Ureter (tissue), 1 donor: ENCODE measurements at places on chromosomes 16 and 17. TPM values are rescaled to one million over a fixed set of nuclear protein-coding genes. Genes with fewer than 3 reads are reported as not detected.

GRCh38 chr16:66399031-66399430, 28.1 kb upstream of the BEAN1 start:
- no peak for DNase-seq

DNA sequence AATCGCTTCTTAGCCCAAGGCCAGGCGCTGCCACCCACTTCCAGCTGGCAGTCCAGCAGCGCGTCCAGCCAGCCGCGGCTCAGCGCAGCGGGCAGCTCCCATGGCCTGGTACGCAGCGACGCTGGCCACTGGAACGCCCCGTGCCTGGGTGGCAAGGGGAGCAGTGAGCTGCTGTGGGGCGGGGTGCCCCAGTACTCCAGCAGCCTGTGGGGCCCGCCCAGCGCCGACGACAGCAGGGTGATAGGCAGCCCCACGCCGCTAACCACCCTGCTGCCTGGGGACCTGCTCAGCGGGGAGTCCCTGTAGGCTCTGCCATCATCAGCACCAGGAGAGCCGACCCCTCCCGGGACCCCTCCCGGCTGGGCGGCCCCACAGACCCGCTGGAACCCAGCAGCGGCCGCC, 24.0 kb downstream of the TMC6 start:
- no peak for DNase-seq

- no peak for DNase-seq
These were observed 26.2 kb upstream of the CDRT4 start for GRCh38 chr17:15493693-15494035.

DNA sequence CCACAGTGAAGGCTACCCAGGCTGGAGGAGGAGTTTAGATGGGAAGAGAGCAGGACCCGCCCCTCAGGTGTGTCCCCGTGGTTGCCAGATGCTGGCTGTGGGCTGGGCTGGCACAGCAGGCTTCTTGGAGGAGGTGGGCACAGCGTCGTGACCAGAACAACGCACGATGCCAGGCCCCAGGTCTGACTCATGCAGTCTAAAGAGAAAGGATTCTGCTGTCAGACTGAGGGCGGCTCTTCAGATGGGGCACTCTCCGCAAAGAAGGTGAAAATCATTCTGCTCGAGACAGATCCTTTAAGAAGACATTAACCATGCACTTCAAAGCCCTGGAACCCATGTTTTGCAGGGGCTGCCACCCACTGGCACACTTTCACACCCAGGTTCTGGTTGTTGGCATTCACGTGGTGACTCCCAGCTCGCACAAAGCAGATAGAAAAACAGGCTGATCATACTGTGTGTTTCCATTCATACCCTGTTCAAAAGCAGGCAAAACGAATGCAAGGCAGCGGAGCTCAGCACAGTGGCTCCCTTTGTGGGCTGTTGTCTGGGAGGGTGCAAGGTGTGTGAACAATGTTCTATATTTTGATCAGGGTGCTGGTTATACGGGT, 19.0 kb downstream of the CACNG4 start:
- no peak for DNase-seq

- no peak for DNase-seq
These were observed 1.1 kb downstream of the UNC13D start for GRCh38 chr17:75842963-75843576.

GRCh38 chr16:58684001-58684353, 593 bp downstream of the SLC38A7 start:
- DNase-seq = no peak

DNA sequence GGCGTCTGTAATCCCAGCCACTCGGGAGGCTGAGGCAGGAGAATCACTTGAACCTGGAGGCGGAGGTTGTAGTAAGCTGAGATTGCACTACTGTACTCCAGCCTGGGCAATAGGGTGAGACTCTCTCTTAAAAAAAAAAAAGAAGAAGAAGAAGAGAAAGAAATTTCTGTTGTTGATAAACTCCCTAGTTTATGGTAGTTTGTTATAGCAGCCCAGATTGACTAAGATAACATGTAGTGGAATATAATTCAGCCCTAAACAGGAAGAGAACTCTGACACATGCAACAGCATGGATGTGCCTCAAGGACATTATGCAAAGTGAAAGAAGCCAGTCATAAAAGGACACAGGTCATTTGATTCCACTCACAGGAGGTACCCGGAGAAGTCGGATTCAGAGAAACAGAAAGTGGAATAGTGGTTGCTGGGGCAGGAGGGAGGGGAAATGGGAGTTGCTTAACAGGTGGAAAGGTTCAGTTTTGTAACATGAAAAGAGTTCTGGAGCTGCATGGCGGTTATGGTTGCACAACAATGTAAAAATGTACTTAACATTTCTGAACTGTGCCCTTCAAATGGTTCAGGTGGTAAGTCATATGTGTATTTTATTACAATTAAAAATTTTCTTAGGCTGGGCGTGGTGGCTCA, 26.0 kb upstream of the PRM1 start:
- no peak for DNase-seq

GRCh38 chr16:20866145-20866772, 33.9 kb downstream of the DCUN1D3 start:
- peak; percentile 60 for DNase-seq

DNA sequence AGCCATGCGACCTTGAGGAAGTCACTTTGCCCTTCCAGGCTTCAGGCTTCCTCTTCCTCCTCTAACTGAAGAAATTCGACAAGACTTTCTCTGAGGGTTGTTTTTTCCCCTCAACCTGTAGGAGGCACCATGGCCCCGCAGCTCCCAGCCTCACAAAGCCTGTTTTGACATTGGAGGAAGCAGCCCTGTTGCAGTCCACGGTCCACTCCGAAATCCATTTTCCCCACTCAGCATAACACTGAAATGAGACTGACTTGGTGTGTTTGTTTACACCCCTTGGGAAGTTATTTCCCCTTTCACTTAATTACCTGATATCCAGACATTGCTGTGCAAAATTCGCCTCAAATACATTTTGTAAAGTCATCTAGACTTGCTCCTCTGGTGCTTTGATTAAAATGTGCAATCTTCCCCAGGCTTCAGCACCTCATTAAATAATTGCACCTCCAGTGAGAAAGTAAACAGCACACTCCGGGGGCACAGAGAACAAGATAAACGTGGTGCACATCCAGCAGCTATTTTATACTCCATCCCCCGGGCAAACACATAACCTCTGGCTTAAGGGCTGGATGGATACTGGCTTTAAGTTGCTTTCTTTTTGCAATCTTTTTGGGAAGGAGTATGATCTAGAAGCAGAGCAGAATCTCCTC, 41.4 kb upstream of the PIRT start:
- peak; percentile 63 for DNase-seq

DNA sequence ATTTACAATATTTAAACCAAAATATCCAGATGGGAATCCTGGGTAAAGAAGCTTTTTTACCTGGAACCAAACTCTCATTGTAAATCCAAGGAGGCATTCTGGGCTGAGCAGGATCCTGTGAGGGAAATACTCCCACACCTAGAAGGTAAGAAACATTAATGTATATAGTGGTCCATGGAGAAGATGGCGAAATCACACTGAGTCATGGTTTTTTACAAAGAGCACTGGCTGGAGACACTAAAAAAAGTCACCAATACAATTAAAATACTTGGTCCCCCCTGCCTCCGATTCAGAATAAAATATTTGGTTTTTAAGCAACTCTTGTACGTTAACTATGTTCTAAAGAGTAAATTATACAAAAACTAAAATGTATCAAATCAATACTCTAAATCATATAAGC, 32.9 kb downstream of the SYNRG start:
- no peak for DNase-seq

DNA sequence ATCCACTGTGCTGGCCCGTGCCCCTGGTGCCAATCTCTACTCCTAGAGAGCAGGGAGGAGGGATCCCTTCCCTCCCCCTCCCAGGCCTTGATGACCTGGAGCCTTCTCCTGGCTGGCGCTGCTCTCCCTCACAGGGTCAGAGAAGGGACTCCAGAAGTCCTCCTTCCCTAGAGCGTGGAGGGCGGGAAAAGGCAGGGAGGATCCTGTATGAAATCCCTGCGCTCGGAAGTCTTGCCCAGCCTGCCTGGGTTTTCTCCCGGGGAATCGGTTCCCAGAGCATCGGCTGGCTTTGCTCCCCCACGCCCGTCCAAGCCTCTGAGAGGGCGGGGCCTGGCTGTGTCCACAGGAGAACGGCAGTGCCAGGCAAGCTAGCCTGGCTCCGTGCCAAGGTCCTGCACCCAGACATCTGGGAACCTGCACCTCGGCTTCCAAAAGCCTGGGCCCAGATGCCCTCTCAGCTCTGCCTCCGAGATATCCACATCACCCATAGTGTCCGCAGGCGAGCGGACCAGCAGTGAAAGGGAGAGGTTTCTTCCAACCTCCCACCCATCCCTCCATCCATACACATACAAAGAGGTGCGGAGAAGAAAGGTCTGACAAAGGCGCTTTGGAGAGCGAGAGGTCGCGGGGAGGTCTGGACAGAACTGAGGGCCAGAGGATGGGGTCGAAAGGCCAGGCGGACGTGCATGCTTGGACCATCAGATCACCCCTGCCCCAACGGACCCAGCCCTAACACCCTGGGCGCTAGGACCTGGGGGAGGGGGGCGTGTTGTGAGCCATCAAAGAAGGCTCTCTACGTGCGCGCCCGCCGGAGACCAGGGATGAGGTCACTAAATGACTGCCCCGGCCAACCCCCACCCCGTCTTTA, 1.1 kb downstream of the MPP2 start:
- DNase-seq = peak; percentile 74

GRCh38 chr17:13734880-13735279, 133.2 kb upstream of the HS3ST3A1 start:
- DNase-seq = no peak

GRCh38 chr16:35533683-35534082, 2074.3 kb downstream of the TP53TG3F start:
- DNase-seq = no peak

GRCh38 chr16:79653373-79653891, 52.9 kb upstream of the MAF start:
- DNase-seq = no peak

Gene USP36
- total RNA-seq = 92.0 TPM
